ENCODE measurements at places on chromosomes 12 and 14.

DNA sequence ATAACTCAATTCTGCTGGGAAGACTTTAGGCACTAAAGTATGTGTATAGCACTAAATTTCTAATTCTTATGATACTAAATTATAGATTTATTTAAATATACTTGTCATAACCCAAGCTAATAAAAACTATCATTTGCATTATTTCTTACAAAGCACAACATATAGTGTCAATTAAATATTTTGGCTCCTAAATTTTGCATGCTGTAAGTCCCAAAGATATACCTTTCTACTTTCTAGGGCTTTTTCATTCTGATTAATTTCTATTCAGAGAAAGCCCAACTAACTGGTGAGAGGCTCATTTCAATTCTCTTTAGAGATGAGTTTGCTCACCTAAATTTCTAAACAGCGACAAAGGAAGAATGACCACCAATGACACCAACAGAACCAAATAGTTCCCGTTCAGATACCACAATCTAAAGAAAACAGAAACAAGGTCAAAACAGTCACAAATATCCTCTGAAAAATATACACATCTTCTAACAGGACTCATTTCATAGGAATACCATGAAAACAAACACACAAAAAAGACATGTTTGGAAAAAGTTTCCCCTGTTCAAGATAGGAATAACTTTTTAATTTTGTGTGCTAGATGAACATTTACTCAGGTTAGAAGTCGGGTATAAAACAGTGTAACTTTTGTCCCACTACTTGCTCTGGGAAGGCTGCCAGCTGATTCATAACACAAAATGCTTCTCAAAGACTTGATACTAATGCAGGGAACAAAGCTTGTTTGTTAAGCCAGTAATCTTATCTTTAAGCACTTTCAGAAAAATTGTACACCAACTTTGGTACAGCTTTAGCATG lies 7.6 kb downstream of the SLC38A2 start:
- no peak for DNase-seq

DNA sequence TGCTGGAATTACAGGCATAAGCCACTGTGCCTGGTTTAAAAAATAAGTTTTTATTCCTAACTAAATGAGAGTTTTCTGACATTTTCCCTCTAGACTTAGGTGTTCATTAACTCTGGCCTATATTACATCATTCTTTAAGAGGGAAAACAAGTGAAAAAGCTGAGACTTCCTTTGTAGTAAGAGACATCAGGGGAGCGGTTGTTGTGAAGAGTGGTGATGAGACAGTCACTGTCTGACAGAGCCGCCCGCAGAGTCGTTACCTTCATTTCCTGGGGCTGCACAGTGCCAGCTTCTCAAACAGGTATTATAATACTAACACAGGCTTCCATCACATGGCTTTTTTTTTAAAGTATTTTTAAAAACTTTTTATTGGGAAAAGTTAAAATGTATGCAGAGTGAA lies 19.7 kb upstream of the TDRD9 start:
- DNase-seq, result no peak

GRCh38 chr14:90676356-90676755 lies 139.9 kb downstream of the TTC7B start:
- no peak for DNase-seq

DNA sequence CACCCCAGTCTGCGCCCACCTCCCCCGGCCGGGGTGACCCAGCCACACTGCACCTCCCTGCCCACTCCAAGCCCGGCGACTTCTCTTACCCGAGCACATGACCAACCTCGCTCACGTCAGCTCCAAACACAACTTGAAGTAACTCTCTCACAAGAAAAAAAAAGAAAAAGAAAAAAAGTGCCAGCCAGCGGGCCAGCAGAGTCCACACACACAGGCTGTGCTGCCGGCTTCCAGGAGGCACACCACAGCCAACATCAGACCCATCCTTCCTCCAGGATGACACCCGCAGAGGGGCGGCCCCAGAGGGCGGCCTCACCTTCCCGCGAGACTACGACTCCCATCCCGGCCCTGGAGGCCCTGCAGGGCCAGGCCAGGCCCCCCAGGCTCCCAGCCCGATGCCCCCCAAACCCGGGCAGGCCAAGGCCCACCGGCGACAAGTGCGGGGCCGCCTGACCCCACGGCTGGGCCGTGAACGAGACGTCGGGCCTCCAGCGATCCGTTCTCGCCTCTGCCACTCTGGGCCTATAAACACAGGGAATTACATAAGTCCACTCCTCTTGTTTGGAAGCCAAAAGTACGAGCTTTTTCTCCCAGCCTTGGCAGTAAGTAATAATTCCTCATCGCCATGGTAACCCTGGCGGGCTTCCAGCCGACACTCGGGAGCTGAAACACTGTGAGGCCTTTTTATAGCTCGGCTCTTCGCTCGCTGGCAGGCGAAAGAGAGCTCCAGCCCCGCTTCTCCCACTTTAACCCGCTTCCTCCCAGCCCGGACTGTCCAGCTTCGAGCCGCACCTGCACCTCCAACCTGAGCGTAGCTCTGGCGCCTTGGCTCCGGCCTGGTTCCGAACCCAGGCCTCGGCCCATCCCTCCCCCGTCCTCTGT lies 49.1 kb downstream of the NCOR2 start:
- no peak for DNase-seq

- DNase-seq, result no peak
Measured at GRCh38 chr12:25187781-25188180, 7.2 kb downstream of the DNAI7 start.

DNA sequence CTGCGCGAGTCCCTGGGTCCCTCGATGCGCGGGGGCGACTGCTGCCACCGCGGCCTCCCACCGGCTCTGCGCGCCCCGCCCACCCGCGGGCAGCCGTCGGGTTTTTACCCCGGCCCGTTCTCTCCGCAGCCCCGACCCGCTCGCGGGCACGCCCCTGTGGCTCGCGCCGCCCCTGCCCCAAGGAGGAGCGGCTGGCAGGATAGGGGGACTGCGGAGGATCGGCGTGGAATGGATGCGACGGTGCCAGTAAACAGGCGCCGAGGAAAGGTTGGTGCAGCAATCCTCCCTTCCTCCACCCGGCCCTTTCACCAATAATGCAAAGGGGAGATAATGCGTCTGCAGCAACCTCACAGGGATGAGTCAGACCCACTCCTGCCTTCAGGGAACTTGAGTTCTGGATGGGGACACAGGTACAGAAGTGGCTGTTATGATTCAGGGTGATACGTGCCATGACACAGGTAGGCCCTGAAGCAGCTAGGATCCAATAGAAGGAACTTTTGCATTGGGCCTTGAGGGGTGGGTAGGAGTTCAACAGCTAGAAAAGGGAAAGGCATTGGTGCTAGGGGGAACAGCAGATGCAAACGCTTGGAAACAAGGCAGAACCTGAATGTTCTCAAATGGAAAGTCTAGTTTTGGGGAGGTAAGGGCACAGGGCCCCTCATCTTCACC lies 554 bp upstream of the DEGS2 start:
- DNase-seq, result no peak

DNA sequence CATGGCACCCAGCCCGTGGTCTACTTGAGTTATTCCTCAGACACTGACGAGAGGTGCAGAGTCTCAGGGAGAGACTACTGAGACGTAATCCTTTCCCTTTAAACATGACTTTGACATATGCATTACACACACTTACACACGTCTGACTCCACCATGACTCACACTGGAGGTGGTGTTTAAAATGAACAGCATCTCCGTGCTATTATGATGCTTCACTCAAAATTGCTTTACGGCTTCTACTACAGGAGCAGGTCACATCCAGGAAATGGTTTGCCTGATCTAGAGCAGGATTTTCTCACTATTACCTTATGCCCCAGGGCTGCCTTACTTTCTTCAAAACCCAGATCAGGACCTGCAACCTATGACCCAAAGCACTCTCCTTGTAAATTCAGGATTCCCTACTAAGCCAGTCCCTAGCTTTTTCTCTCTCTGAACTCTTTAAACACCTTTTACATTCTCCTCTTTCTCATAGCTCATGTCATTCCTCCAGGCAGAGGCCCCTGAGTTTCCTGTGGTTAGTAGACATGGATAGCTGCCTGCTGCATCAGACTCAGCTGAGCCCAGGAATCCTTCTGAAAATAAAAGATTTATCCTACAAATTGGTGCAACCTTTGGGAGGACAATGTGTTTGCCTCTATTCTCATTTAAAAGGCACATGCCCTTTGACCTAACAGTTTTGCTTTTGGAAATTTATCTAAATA lies 31.2 kb downstream of the TMCC3 start:
- DNase-seq, result no peak

DNA sequence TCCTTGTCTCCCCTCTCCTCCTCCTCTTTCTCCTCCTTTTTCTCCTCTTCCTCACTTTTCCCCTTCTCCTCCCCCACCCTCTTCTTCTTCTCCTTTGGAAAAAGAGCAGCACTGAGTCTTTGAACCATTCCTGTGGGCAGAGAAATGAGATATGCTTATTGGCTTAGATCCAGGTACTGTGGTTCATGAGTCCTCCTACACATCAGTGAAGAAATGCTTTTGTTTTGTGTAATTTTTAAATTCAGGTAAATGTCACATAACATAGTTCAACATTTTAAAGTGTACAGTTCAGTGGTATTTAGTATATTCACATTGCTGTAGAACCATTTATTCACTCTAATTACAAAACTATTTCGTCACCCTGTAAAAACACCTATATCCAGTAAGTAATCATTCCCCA lies 402.1 kb downstream of the AACS start:
- DNase-seq, result no peak

GRCh38 chr14:23132970-23133369 lies 13.9 kb upstream of the CEBPE start:
- DNase-seq, result no peak

GRCh38 chr12:7555752-7556151 lies 52.2 kb upstream of the CD163 start:
- DNase-seq, result no peak

- DNase-seq, result no peak
Measured at GRCh38 chr12:52235822-52236361, 2.8 kb downstream of the KRT7 start.

- DNase-seq, result no peak
Measured at GRCh38 chr14:32258336-32258993, 55.4 kb upstream of the RNU6-8 start.

GRCh38 chr12:105417732-105418131 lies 87.2 kb downstream of the C12orf75 start:
- no peak for DNase-seq

- no peak for DNase-seq
Measured at GRCh38 chr12:78192979-78193378, 362.3 kb downstream of the NAV3 start.

- no peak for DNase-seq
Measured at GRCh38 chr14:50338587-50338986, 26.5 kb downstream of the DMAC2L start.

GRCh38 chr12:6326316-6327228 lies 15.3 kb downstream of the TNFRSF1A start:
- no peak for DNase-seq

GRCh38 chr12:100584256-100584655 lies 10.8 kb downstream of the GAS2L3 start:
- no peak for DNase-seq

DNA sequence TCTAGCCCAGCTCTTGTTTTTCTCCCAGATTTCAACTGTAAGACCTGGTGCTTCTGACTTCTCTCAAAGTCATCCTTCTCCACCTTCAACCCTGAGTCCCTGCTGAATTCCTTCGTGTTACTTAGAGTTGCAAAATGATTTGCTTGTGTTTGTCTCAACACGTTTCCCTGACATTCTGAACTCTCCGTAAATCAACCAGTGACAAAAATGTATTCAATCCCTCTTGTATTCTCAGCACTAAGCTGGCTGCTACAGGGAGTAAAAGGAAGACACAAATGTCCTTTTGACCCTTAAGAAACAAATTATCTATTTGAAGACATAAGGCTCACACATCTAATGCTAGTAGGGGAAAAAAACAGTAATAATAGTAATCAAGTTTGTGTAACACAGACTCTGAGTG lies 514.0 kb upstream of the TMPO start:
- DNase-seq, result no peak
